SW480 (cell line): ENCODE measurements at places on chromosomes 11 and 22.

DNA sequence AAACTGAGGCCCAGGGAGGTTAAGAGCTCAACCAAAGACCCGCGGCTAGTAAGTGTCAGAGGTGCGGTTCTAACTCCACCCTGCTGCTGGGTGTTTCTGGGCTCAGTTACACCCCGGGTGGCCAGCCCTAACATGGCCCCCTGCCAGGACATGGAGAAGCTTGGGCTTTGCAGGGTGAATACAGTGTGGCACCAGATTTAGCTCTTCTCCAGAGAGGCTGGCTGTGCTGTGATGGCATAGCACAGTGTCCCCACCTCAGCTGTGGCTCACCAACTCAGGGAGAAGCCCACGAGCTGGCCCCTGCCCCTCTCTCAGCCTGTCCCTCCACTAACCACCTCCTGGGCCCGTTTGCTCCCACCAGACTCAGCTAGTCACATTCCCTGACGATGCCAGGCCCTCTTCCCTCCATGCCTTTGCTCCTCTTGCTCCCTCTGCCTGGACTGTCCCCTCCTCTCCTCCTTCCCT is 7.0 kb downstream of the UCP3 start:
- no peak for DNase-seq

GRCh38 chr11:133547808-133548494 is 15.7 kb upstream of the OPCML start:
- no peak for DNase-seq

DNA sequence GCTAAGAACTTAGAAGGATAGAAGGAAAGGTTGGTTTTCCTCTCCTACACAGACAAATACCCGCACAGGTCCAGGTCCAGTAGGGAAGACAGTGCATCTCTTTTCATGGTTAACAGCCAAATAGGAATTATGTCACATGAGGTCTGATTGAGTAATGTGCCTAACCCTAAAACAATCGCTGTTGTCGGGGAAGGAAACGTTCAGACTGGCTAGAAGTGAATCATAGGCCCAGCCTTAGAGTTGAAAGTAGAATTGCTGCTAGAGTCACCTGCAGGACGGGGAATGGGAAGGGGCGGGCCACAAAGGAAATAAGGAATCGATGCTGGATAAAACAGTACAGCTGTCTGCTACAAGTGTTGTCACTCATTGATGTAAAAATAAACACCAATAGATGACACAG is 12.4 kb upstream of the HTATIP2 start:
- peak; percentile 27 for DNase-seq

DNA sequence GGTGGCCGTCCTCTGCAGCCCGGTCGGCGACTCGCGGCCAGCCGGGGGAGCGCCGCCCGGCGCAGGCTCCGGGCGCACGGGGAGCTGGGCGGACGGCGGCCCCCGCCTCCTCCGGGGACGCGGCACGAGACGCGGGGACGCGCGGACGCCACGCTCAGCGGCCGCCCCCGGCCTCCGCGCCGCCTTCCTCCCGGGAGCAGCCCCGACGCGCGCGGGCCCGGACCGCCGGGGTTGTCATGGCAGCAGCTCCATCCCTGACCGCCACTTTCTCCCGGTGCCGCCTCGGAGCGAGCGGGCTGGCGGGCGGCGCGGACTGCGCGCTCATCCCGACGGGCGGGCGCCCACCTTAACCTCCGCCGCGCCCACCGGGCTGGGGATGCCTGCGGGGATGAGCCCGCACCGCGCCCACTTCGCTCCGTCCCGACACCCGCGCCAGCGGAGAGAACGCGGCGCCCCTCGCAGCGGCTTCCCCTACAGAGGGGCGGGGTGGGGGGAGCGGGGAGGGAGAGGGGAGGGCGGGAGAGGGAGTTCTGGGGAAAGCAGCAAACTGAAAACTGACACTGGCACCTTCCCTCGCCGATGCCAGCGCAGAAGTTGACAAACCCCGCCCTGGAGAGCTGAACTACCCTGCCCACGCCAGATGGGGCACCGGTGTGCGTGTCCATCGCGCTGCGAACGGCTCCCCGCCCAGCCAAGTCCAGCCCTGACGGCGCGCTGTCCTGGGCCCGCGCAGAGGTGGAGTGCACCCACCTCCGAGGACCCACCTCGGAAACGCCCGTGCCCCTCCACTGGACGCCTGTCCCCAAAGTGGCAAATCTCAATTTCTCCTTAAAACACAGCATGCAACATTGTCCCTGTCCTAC is 588.4 kb downstream of the OPCML start:
- no peak for DNase-seq

DNA sequence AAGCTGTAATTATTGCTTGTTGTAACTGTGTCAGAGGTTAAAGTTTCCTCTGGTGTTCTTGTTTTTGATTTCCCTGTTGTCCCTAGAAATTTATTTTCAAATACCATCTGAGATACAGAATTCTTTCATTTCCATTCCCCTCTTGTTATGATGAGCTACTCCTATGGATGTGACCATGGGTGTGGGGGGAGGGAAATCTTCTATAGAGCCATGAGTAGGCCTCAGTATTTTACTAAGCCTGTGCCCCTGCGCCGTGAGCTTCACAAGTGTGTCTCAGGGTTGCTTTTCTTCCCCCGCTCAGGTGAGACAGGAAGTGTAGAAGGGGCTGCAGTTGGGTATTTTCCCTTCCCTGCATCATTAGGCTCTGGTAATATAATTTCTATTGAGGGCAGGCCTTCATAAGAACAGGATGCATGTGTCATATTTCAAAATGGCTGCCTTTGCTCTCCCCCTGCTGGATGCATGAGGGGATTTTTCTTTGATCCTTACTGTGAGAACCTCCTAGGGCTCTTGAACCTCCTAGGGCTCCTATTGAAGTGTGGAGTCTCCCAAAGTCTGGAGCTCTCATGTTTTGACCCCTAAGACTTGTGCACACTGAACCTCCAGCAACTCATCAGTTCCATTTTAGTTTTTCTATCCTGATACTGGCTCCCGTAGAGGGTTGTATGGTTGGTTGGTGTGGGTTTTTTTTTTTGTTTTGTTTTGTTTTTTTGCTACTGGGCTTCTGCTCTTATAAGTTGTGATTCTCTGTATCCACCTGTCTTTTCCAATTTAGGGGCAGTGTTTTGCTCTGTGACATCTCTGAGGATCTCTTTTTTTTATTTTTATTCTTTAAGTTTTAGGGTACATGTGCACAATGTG is 658.2 kb downstream of the NTM start:
- peak; percentile 14 for DNase-seq

- DNase-seq, result no peak
Observed at GRCh38 chr11:18312012-18312411, 9.9 kb downstream of the HPS5 start.

GRCh38 chr22:38230916-38231315 is 29.1 kb downstream of the MAFF start:
- no peak for DNase-seq

DNA sequence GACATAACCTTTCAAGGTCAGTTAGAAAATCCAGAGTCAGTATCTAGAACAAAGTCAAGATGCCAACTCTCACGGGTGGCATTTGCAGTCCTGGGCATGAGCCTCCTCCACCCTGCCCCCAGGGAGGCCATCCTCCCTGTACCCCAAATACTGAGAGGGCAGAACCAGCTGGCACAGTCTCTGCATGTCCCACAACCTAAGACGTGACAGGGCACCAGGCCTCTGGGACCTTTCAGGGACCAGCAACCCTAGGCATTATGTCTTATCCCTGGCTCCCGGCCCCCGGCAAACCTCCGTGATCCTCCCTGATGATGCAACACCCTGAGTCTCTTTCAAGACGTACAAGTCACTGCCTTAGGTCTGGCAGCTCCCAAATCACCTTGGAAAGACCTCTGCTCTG is 2.0 kb downstream of the MB start:
- DNase-seq, result no peak

DNA sequence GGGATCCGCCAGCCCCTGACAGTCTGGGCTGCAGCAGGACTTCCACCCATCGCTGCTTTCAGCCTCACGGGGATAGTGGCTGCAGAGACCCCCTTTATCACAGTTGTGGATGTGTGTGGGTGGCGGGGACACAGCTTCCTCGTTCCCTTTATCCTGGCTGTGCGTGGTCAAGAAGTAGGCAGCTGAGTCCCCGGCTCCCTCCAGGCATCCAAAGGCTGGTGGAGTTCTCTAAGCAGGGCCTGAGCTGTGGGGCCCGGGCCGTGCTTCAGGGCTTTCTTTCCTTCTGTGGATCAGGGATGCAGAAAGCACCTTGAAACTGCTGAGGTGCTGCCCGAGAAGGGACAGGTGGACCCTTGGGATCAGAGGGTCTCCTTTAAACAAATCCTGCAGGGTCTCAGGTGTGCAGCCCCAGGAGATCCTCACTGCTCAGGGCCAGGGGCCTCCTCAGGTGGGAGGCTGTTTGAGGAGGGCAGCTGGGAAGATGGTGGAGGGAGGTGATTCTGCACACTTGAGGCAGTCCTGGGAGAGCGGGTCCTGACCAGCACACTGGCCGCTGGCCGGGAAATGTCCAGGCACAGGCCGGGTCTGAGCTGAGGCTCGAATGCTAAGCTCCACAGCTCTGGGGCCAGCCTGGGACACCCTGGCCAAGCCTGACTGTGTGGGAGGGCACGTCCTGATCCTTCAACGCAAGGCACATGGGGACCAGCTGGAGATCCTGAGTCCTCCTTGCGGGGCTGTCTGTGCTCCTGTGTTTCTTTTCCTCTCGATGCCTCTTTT is 1024.3 kb downstream of the BRD1 start:
- no peak for DNase-seq

GRCh38 chr11:118902336-118903203 is 18.9 kb downstream of the CXCR5 start:
- DNase-seq, result no peak

DNA sequence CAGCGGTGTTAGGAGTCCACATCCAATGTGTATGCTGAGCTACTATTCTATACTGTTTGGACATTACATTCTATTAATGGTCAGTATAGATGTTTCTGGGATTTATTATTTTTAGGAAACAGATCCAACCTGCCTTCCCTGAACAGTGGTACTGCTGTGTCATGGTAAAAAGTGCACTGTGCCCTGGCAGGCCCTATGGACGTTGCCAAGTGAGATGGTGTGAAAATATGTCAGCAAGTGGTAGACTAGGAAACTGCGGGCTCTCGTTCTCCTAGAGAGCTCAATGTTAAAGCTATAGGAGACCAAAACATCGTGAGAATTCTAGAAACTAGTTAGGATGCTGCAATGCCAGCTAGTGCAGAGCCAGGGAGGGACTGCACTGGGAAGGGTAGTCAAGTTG is 26.0 kb upstream of the CYP2D6 start:
- DNase-seq, result no peak

GRCh38 chr22:29787371-29787980 is 20.3 kb downstream of the UQCR10 start:
- no peak for DNase-seq

- DNase-seq, result no peak
Observed at GRCh38 chr22:17410576-17410975, 41.3 kb downstream of the CECR2 start.

DNA sequence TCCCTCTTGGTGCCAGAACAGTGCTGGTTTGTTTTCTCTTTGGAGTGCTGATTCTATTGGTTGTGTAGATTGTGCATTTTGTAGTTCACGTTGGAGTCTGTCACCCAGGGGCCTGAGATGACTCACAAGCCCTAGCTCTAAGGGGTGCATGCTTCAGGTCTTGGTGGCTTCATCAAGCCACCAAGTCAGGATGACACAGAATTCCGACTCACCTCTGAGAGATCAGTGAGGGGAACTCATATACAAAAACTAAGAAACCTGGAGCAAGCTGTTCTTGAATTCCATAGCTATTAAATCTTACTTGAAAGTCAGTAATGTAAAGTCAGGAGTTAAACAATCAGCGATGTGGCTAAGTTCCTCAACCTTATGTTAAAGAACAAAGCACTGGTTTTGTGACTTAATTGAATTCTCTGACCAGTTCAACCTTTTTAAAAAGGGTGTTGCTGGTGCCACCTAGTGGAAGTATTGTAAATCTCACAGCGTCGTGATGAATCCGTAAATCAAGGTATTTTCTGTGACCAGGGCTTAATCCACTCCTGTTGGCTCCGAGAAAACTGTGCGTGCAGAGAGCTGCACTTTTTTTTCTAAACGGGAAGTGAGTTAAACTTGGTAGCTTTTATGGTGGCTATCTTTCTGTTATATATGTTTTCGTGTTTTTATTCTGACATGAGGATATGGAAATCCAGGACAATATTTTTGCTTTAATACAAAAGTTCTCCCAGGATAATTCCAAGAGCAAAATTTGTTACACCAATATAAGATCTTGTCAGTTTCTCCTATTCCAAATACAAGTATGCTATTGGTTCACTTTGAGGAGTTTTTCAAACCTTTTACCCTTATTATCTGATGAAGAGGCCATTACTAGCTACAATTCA is 14.6 kb downstream of the MMP13 start:
- DNase-seq, result peak; percentile 72

GRCh38 chr11:15157181-15157580 is 42.5 kb downstream of the INSC start:
- DNase-seq, result no peak

GRCh38 chr11:10898763-10899025 is 40.8 kb upstream of the ZBED5 start:
- DNase-seq, result no peak

DNA sequence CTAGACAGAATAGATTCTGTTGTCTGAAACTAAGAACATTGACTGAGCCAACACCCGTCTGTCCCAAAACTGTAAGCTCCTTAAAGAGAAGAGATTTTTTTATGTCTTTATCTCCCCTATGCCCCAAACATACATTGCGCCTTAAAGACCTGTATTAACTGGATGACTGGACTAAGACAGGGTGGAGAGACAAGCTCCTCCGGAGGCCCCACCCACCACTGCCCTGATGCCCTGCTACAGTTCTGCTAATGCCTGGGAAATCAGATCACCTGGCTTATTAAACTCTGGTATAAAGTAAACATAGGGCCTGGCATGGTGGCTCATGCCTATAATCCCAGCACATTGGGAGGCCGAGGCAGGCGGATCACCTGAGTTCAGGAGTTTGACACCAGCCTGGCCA is 203.7 kb downstream of the TENM4 start:
- DNase-seq, result no peak

- no peak for DNase-seq
Observed at GRCh38 chr11:130995266-130995665, 79.0 kb upstream of the SNX19 start.

GRCh38 chr11:114263513-114264170 is 32.6 kb upstream of the NNMT start:
- DNase-seq, result no peak

- no peak for DNase-seq
Observed at GRCh38 chr11:76644591-76644990, 26.0 kb downstream of the LRRC32 start.

- peak; percentile 77 for DNase-seq
Observed at GRCh38 chr22:37525073-37525745, 6.0 kb upstream of the CARD10 start.

GRCh38 chr11:5643585-5643984 is 18.8 kb downstream of the TRIM34 start:
- no peak for DNase-seq
